ENCODE measurements at places on chromosomes 1 and 21.

- DNase-seq, result no peak
These were observed 436.2 kb downstream of the MATN1 start for GRCh38 chr1:30286988-30287839.

- DNase-seq, result no peak
These were observed 39.8 kb upstream of the LRP8 start for GRCh38 chr1:53367503-53368313.

- DNase-seq, result no peak
These were observed 7.2 kb upstream of the SLC44A3 start for GRCh38 chr1:94812985-94813384.

DNA sequence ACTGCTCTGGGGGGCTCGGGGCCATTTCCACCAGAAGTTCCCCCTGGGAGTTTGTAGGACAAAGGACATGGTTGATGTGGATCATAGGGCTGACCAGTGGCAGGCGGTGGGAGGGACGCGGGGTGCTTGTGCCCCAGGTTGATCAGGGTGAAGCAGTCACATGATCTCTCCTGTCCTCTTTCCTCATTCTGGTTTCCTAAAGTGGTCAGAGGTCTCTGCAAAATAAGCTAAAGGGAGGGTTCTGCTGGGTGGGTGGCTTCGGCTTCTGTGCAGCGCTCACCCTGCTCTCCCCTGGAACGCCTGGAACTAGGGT, 9.2 kb downstream of the PDXK start:
- DNase-seq, result no peak

- peak; percentile 47 for DNase-seq
These were observed 559 bp downstream of the BACH1 start for GRCh38 chr21:29299046-29299915.

DNA sequence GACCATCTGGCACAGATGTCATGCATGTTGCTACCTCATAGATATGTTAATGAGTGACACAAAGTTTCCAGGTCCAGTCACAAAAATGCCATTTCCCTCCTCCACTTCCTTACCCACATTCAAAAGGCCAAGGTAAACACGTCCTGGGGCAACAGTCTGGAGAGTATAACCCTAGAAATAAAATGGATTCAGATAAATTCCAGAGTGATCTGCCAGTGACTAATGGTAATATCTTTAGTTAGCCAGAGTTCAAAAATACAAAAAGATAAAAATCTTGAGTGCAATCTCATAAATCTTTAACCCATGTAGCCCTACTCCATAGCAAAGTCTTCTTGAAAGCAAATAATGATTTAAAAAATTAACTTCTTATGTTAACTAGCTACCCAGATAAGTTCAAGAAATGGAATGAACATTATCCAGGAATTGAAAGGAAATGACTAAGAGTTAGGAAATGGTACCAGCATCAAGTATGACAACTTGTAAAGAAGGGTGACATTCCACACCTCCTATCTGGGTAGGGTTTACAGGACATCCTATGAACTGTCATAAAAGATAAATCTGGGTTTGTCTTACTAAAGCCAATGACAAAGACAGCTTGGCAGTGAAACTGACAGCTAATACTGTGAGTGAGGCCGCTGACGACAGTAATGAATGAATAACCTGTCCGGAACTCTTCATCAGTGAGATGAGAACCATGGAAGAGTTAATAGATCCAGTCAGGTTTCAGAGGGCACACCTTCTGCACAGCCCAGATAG, 18.1 kb downstream of the RGS2 start:
- DNase-seq, result peak; percentile 79

DNA sequence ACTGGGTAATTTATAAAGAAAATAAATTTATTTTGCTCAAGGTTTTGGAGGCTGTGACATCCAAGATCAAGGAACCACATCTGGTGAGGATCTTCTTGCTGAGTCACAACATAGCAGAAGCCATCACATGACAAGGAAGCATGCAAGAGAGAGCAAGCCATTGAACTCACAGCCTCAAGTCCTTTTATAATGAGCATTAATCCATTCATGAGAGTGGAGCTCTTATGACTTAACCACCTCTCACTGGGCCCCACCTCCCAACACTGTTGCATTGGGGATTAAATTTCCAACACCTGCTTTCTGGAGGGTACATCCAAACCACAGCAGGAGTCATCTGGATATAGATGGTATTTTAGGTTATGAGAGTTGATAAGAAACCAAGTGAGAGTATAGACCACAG, 20.6 kb upstream of the EGLN1 start:
- DNase-seq, result peak; percentile 22

- no peak for DNase-seq
These were observed 19.6 kb upstream of the TMEM54 start for GRCh38 chr1:32920833-32921232.

DNA sequence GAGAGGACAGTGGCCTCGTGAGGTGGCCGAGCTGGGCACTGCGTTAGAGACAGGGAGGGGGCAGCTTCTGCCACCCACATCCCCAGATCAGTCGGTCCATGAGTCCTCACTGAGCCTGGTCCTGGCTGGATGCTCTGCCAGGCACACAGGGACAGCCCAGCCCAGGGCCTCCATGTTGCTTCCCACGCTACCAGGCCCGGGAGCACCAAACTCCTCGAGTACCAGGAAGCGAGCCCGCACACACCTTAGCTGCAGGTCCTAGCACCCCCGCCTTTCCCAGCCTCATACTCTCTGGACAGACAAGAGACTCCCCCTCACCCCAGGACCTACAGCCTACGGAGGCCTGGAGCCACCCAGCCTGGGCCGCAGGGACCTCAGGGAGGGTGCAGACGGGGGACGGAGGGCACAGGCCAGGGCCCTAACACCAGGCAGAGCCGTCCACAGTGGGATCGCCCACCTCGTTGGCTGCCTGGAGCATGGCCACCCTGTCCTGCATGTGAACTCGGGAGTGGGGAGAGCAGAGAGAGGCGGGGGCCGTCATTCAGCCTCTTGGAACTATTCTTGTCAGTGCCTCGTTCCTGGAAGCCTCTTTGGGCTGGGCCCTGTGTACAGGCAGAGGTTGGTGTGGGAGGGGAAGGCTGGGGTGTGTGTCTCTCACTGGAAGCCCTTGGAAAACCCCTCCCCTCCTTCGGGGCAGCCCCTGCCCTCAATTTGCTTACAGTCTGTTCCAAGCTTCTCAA, 90.9 kb upstream of the RUNX3 start:
- DNase-seq, result no peak

DNA sequence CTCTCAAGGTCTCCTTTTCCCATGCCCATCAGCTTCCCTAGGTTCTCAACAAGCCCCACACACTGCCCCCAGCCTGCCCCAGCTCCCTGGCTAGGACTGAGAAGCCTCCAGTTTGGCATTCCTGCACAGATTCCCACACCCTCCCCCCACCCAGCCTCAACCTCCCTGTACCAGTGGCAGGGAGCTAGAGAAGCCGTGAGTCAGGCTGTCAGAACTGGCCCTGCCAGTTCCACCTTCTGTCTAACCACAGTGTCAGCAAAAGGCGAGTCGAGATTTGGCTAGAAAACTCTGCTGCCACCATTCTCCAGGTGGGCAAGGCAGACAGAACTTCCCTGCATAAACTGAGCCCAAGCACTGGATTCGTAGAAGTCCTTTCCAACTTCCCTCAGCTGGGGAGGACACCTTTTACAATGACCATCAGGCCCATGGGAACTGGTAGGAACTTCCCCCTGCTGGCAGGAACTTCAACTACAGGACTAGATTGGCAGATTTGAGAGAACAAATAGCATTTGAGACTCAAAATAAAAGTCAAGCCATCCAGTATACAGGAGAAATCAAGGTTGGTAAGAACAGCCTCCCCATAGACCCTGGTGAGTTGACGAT, 31.0 kb downstream of the TNNT2 start:
- DNase-seq, result peak; percentile 42

GRCh38 chr1:236148470-236148845, 6.1 kb downstream of the GPR137B start:
- peak; percentile 42 for DNase-seq

DNA sequence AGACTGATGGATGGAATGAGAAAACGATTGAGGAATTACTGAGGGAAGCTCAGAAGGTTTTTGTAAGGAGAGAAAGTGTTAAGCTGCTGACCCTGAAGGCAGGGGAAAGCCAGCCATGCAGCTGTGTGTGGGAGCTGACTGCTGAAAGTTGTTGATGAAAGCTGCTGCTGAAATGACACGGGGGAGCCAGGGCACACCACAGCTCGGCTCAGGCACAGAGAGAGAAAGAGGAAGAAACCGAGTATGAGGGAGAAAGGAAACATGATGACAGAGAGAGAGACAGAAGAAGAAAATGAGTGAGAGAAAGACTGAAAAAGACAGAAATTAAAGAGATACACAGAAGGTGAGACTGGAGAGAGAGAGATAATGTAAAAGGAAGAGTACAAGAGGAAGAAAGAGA, 115.5 kb downstream of the LRRC53 start:
- DNase-seq, result no peak

DNA sequence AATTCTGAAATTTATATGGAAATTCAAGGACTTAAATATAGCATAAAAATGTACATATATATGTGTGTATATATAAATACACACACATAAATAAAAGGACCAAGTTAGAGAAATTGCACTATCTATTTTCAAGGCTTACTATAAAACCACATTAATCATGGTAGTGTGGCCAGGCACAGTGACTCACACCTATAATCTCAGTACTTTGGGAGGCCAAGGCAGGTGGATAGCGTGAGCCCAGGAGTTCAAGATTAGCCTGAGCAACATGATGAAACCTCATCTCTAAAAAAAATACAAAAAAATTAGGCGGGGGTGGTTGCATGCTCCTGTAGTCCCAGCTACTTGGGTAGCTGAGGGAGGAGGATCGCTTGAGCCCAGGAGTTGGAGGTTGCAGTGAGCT, 171.4 kb upstream of the GORAB start:
- DNase-seq, result peak; percentile 46

DNA sequence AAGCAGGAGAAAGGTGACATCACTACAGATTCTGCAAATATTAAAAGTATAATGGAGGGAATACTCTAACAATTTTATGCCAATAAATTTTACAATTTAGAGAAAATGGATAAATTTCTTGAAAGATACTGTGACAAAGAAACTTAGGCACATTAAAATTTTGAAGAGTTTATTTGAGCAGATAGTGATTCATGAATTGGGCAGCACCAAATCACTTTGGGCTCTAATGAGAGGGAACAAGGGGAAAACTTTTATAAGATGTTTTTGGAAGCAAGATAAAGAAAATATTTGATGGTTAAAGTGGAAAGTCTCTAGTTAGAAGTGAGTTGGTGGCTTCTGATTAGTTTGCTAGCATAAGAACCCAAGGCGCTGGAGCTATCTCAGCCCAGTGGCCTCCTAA, 55.2 kb upstream of the FMN2 start:
- DNase-seq, result no peak

GRCh38 chr1:165109013-165109412, 247.5 kb downstream of the LMX1A start:
- DNase-seq, result no peak

- no peak for DNase-seq
These were observed 175.6 kb upstream of the TNR start for GRCh38 chr1:175919001-175919400.

DNA sequence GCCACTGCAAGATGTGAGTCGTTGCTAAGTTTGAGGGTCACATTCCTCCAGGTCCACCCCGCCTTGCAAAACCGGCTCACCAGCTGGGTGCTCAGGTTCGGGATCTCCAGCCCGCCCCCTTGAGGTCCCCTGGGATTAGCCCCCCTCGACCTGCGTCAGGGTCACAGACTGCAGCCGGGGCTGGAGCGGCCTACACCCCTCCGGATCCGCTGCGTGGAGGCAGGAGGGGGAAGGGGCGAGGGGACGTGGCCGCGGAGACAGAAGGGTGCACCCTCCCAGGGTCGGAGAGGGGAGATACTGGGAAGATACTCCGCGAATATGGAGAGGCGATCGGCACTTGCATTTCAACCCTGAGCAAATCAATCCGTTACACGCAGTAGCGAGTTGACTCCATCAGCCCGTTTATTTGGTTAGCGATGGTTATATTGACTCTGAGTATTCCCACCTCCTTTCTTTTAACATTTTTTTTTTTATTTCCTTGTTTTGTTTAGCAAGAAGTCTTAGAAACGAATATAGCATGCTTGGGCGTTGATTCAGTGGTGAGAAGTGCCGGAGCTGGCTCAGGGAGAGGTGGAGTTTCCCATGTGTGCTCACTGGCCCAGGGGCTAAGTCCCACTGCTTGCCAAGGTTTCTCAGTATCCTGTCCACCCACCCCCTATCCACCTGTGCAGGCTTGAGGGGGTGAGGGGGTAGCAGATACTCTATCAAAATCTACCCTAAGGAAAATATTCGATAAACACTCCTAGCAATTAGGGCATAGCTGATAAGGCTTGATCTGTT, 997 bp downstream of the IFNAR2 start:
- DNase-seq, result peak; percentile 31

DNA sequence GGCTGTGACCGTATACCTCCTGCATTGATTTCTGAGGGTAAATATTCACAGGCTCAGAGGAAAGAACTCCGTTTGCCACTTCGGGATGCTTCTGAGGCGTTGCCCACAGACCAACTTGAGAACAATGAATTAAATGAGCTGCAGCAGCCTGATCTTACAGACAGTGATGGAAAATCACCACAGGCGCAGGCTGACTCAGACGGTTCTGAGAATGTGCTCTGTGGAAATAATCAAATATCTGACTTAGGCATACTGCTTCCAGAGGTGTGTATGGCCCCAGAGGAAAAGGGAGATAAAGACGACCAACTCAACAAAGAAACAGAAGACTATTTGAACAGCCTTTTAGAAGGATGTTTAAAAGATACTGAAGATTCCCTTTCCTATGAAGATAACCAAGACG, 76.7 kb upstream of the SCCPDH start:
- no peak for DNase-seq

- DNase-seq, result no peak
These were observed 20.7 kb upstream of the ATP1A1 start for GRCh38 chr1:116352349-116352813.

DNA sequence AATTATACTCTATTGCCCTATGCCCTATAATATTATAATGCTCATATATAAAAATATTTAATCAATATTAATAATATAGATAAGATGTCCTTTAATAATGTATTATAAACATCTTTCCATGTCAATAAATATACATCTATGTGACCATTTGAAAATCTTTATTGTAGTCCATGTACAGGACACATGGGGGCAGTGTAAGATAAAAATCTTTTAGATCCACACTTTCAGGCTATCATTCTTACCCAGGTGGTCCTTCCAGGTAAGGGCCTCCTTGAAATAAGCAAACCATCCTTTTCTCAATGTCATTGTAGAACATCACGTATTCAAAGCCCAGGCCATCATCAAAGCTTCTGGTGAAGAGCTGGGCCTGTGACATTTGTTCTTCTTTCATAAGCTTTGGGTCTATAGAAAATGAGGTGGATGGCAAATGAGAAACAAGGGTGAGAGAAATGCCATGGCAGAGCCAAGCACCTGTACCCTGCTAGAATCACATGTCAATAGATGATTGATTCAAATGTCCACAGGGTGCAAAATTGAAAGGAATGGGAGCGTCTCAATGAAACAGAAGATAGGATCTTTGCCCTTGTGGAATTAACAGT, 20.2 kb downstream of the THEM4 start:
- DNase-seq, result no peak

DNA sequence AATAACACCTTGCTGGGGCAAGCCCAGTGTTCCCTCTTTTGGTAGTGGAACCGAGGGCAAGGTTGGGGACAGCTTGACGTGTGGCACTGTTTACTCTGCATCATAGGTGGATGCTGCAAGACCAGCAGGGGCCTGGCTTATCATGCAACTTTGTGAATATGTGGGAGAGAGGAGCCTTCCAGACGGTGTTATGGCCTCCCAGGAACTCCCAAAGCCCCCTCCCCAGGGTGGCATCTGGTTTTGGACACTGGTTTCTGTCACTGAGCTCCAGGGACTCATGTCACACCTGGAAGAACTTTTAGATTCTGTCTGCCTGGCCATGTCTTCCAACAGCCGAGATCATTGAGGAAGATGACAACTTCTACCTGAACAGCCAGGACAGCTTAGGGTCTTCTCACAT, 1.4 kb upstream of the TLR5 start:
- no peak for DNase-seq

- no peak for DNase-seq
These were observed 178.3 kb upstream of the PALMD start for GRCh38 chr1:99467645-99468044.
